ENCODE measurements at places on chromosomes 7 and 10.

DNA sequence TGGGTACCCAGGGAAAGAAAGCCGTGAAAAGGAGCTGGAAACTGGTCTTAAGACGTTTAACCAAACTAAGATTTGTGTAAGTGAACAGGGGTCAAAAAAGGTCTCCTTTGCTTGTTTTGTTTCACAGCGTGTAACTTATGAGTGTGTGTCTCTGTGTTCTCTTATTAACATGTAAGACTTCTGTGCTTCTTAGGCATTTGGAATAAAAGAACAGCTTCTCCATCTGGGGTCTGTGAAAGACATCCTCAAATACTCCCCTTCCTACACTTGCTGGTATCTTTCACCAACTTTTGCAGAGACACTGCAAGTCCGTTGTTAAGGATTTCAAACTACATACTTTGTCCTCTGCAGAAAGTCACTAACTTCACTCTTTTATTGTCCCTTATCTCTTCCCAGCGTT, 615 bp upstream of the NEUROD6 start:
- no peak for DNase-seq

GRCh38 chr7:140734729-140735128, 38.2 kb downstream of the NDUFB2 start:
- DNase-seq: no peak

DNA sequence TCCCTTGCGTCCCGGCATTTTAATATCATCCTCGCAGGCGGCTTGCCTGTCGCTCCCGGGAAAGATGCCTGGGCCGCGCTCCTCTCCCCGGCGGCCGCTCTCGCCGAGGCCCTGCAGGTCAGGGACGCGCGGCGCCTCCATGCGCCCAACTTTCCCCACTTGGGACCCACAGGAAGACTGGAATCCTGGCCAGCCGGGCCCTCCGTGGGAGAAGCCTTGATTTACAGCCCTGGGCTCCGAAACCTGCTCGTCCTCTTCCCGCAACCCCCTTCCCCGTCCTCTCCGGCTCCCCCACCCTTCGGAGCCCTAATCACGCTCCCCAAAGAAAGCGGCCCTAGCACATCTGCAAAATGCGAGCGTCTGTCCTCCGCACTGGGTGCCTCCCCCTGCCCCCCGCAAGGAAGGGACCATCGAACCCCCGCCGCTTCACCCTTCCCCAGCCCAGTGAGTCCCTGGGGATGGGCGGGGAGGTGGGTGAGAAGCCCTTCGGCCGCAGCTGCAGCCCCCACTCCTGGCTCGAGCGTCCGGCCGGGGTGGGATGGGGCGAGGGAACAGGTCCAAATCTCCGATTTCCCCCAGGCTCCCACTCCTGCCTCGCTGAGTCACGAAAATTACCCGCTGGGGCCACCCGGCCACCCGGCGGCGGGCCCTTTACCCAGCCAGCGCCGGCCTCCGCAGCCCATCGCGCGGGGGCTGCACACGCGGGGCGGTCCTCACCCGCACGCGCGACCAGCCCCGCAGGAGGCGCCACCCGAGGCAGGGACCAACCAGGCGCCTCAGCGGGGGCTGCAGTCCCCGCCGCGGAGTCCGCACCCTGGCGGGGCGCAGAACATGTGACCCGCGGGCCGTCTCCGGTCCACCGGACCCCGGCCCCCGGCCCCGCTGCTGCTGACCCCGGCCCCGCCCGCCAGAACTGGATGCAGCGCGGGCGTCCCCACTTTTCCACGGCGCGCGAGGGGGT, 695 bp downstream of the HSPA12A start:
- no peak for DNase-seq

GRCh38 chr7:149002604-149003003, 25.7 kb downstream of the PDIA4 start:
- no peak for DNase-seq

DNA sequence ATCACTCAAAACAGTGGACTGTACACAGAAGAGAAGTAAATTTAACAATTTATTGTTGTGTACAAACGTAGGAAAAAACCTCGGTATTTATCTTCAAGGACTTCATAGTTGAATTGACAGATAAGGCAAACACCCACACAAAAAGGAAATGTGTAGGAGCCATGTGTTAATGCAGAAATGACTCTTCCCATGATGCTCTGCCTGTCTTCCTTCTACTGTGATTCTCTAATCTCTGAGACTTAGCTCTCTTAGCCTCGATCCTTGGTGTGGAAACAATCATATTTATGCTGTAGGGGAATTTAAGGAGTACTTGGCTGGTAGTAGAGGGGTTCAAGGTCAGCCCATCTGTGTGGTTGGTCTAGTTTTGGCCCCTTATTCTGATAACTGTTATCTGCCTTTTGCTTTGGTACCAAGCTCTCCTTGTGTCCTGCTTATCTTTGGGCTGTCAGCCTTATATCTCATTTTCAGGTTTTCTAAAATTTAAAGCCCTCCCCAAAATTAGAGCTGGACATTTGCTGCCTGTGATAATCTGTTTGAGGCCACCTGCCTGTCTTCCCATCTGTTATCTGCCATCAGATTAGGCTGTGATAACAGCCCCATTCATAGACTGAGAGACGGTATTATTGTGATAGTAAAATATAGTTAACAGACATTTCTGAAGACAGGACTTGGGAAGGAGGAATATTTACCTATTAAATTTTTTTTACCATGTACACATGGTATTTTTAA, 81.7 kb downstream of the GPR85 start:
- DNase-seq: no peak

GRCh38 chr7:129785685-129786514, 166.9 kb downstream of the UBE2H start:
- no peak for DNase-seq

DNA sequence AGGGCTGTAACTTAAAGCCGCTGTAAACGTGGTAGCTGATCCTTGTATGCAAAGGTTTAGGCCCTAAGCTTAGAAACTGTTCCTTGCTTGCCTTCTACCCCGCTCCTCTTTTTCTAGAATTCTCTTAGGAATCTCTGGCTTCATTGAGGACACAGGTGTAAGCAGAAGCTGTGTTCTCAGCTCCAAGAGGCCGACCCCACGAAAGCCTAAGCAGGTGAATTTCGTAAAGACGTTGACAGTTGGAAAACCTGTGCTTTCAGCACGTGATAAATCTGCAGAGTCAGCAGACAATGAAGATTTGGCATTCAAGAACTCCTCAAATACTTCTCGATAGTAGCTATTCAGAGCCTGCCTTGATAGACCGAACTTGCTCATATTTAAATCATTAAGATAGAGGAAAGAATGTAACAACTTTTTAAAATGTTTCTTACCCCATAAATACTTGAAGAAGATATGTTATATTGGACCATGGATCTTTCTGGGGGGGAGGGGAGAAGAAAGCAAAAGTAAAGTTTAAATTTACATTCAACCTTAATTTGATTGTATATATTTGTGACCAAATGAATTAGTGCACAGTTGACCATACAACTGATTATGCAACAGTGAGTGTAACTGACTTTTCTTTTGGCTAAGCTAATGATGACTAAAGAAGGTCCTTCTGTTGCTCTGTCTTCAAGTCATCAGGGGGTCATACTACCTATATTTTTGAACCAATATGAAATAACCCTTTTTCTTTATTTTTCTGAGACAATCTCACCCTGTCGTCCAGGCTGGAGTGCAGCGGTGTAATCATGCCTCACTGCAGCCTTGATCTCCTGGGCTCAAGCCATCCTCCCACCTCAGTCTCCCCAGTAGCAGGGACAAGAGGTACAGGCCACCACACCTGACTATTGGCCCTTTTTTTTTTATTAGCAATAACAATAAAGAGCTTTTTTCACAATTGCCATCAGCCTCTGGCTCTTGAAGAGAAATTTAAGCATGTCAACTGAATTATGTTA, 1.2 kb upstream of the GDI2 start:
- DNase-seq: no peak

DNA sequence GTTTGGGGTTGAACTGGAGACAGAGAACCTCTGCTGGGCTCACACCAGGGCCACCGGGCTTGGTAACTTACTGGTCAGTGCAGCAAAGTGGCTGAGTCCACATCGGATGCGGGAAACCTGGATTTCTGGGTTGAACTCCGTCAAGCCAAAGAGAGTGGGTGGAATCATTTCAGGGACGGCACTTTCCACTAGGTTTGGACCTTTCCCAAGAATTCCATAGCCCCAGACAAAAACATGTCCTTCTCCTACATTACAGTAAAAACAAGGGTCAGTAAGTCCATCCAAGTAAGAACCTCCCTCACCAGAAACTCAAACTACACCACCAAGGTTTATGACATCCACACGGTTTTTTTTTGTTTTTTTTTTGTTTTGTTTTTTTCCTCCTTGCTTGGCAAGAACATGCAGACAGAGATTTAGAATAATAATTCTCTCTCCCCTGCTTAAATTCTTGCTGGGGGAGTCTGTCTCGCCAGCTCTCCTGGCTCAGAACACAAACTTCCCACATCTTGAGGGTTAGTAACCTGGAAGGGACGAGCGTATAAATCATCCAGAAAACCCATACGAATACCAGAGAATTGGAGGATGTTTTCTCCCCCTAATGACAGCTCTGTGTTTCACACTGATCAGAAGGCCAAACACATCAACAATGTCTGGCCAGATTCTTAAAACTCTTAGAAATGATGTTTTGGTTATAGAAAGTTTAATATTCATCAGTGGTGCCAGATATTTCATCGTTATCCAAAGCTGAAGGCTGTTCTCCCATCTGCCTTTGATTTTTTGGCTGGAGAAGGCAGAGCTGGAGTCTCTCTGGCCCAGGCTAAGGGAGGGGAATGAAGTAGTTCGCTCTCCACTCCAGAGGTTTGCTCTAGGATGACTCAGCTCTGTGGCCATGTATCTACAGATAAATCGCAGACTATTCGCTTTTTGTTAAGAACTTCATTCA, 17.5 kb downstream of the RCC1L start:
- DNase-seq: no peak

- no peak for DNase-seq
These were observed 73.7 kb downstream of the INSIG1 start for GRCh38 chr7:155371331-155371883.

GRCh38 chr7:39946693-39947092, 3.4 kb upstream of the CDK13 start:
- DNase-seq: no peak

GRCh38 chr7:19971956-19972355, 198.5 kb upstream of the TMEM196 start:
- no peak for DNase-seq

Measured in activated CD4-positive, CD25-positive, alpha-beta regulatory T cell treated with anti-CD3 and anti-CD28 coated beads, Interleukin-2, amount 50 U/mL, for 16 hours (primary cell).